DND-41 (cell line): ENCODE measurements at places on chromosomes 7 and 10.
A peak's percentile ranks its signal among the peaks of the same experiment; 100 is the strongest.

DNA sequence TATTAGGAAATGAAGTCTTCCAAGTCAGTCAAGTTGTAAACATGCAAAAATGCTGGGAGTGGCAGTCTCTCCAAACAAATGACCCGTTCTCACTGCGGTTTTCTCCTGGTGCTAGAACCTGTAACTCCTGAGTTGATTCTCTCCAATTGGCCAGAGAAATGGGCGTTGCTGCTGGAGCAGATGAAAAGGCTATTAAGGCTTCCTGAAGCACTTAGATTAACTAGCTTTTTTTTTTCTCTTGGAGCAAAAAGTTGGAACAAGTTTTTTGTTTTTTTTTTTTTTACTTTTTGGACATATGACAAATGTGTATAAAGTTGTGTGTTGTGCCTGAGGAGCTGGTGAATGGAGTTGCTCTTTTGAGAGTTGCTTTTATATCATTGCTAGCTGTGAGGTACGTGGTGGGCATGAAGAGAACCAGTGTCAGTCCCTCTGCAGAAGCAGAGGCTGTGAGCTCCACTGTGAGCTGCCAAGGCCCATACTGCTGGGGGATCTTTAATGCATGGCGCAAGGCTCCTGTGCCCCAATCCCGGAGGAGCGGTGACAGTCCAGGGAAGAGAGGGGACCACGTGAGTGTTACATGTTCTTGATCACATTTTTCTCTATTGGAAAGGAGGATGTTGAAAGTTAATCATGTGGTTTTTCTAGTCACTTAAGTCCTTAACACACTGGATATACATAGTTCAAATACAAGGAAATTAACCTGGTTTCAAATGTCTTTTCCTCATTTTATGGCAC is 393.6 kb upstream of the GALNT17 start:
- no peak for DNase-seq

GRCh38 chr10:131738396-131738735 is 162.4 kb upstream of the PPP2R2D start:
- DNase-seq, result no peak

- DNase-seq, result peak; percentile 11
These were observed 129.9 kb downstream of the CFAP58 start for GRCh38 chr10:104483582-104483981.

- DNase-seq, result peak; percentile 30
These were observed 561.2 kb upstream of the PHF14 start for GRCh38 chr7:10412422-10413019.

DNA sequence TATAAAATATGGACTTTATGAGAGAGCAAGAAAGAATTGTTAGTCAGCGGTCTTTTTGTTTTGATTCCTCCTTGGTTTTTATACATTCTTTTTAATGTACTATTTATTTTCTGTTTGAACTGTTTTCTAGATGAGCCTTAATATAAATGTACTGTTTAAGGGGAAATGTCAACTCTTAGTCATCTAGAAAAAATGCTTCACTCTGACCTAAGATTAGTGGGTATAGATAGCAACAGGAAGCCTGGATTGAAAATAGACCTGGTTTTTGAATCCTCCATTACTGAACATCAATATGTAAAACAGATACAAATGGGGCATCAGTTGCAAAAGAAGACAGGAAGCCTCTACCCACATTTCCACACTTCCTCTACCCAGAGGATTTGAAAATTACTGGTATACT is 87.8 kb downstream of the CHRM2 start:
- DNase-seq, result no peak

DNA sequence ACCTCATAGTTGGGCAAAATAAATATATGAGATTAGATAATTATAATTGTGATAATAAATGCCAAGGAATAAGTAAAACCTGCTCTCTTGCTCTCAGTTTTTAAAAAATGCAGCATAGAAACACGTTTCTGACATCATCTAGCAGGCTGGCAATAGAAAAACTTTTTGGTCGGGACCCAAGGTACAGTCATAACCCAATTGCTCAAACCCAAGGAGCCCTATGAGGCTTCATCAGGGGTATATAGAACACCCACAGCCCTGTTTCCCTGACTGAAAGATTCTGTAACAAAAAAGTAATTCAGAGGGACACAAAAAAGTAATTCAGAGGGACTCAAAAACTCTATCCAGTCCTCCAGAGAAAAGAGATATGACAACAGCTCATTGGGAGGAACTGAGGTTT is 3.8 kb downstream of the PDE1C start:
- no peak for DNase-seq

DNA sequence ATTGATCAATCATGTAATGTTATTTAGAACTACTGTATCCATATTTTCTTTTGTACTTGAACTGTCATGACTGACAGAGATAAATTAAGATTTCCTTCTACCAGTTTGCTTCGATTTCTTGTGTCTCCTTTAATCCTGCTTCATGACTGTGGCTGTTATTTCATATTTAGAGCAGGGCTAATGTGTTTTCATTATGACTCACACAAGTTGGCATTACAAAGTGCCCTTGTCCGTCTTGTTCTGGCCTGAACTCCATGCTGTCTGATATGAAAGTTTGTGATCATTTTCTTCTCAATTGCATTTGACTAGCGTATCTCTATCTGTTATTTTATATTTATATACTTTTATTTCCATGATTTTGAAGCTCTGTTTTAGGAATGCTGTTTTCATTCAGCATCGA is 344.1 kb upstream of the PRKCQ start:
- no peak for DNase-seq

DNA sequence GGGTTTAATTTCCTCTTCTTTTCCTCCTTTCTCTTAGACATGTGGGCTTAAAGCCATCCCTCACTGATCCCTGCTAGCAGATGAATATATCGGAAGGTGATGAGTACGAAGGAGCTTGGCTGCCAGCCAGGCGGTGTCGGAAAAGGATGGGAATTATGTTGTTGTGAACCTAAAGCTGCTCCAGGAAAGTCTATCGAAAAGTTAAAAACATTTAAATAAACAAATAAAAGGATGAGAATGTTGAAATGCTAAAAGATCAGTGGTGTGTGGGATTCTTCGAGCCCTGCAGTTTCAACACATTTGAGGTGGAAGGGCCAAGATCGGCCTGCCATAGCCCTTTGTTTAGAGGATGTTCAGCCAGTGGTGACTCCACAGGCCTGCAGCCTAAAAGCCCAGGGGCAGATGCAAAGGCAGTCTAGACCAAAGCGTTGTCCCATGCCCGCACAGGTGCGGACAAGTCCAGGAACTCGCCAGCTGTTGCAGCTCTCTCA is 107.9 kb downstream of the JCAD start:
- DNase-seq, result no peak

GRCh38 chr10:71984126-71984808 is 20.1 kb downstream of the CHST3 start:
- DNase-seq, result no peak

DNA sequence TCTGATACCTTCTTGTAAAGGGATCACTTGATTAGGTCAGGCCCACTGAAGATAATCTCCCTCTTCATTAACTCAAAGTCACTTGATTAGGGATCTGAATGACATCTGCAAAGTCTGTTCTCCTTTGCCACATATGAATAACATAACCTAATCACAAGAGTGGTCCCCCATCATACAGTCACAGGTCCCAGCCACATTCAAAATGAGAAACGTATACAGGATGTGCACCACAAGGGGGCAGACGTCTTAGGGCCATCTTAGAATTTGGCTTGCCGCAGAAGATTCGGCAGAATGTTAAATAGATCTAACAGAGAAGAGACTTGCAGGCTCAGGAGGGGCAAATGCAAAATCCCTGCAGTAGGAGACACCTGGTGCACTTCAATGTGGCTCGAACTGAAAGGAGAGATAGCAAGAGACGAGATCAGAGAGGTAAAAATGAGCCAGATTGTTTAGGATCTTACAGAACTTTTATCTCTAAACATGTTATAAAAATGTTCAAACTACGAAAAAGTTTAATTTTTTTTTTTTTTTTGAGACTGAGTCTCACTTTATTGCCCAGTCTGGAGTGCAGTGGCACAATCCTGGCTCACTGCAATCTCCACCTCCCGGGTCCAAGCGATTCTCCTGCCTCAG is 10.4 kb upstream of the SMC3 start:
- peak; percentile 58 for DNase-seq

- no peak for DNase-seq
These were observed 51.6 kb upstream of the SRRM3 start for GRCh38 chr7:76149847-76150691.

DNA sequence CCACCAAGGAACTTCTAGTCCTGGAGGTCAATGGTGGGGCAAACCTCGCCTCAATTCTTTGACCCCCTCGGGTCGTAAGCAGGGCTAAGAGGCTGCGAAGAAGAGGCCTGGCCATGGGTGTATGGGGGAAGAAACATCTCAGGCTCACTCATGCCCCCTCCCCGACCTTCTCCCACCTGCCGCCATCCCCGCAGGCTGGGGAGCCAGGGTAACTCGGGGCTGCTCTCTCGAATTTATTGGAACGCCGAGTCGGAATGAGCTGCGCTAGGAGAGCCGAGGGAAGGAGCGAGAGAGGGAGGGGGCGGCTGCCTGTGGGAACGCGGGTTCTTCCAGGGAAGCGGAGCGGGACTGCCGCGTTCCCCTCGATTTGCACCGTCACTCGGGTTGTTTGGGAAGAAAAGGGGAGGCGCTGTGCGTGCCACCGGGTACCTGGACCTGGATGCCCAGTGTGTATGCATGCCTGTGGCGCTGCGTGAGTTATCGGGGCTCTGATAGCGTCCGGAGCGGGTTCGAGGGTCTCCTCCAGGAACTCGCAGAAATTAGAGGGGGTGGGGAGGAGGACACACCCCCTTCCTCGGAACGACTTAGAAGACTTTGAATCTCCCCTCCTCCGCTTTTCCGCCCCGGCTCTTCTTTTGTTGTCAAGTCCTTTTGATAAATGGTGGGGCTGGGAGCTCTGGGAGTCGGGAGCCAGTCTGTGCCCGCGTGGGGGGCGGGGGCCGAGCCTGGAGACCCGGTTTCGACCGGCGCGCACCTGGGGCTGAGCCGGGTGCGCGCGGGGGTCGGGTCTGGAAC is 1.8 kb upstream of the ZNF503 start:
- DNase-seq, result no peak

- DNase-seq, result no peak
These were observed 181.7 kb upstream of the RHOBTB1 start for GRCh38 chr10:61125560-61126170.

GRCh38 chr10:124322191-124322980 is 96.3 kb downstream of the OAT start:
- no peak for DNase-seq

DNA sequence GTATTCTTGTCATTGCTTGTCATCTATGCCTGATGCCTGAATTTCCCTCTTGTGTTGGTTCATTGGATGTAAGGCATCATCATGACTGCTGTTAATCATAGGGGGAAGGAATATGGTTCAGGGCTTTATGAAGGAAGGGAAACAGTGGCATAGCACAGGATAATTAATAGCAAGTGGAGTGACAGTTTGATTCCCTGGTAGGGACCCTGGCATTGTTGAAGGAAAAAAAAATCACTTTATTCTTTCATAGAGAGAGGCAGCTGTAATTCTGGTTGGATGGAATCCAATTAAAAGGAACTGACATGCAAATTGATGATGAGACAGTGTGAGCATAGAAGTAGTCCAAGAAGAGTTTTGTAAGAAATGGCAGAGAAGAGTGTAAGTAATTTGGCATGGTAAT is 121.4 kb downstream of the AUTS2 start:
- no peak for DNase-seq

DNA sequence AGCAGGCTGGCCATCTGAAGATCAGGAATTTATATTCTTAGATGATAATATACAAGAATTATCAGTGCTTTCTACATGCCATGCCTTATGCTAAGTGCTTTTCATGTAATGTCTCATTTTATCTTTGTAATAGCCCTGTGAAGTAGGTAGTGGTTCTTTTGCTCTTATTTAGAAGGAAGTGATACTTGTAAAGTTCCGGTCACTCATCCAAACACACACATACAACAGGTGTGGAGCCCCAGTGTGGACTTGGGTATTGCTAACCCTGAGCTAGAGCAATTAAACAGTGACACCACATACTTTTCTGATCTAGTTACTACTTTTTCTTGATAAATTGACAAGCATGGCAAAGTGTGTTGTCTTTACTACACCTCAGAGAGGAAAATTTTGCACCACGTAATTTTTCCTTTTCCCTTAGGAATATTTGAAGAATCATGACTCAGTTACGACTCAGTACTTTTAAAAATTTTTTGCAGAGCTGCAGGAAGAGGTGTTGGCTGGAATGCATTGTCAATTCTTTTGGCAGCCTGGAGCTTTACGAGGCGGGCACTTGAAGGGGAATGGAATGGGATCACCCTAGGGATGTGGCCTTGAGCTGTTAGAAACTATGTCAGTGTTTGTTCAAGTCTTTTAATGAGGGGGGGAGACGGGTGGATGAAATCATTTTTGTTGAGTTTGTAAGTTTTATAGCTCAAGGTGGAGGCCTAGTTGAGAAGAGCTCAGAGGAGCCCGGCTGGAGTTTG is 212.5 kb upstream of the CELF2 start:
- no peak for DNase-seq

GRCh38 chr10:114432566-114433093 is 28.3 kb upstream of the AFAP1L2 start:
- no peak for DNase-seq

DNA sequence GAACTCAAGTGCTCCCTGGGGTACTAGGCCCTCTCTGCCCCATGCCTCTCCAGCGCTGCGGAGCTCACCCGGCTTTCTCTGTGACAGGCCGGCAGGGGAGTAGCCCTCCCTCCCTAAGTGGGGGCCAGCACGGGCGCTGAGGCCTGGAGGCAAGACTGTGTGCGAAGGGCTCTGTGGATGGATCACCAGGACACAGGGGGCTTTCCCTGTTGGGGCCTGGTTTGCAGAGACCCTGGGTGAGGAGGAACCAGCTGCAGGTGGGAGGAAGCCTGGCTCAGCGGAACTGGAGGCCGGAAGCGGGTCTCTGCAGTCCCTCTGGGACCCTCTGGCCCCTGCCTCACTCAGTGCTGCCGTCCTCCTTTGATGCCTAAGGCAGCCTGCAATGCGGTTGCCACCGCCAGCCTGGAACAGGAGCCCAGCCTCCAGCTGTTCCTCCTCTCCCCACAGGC is 106.0 kb downstream of the CYTH3 start:
- no peak for DNase-seq

- no peak for DNase-seq
These were observed 23.2 kb downstream of the STMP1 start for GRCh38 chr7:135685306-135686084.

- no peak for DNase-seq
These were observed 3.2 kb downstream of the INSIG1 start for GRCh38 chr7:155300641-155301452.

GRCh38 chr7:98518159-98518947 is 98.7 kb upstream of the NPTX2 start:
- DNase-seq, result no peak

- DNase-seq, result no peak
These were observed 49.7 kb downstream of the INPP5F start for GRCh38 chr10:119775529-119775928.

DNA sequence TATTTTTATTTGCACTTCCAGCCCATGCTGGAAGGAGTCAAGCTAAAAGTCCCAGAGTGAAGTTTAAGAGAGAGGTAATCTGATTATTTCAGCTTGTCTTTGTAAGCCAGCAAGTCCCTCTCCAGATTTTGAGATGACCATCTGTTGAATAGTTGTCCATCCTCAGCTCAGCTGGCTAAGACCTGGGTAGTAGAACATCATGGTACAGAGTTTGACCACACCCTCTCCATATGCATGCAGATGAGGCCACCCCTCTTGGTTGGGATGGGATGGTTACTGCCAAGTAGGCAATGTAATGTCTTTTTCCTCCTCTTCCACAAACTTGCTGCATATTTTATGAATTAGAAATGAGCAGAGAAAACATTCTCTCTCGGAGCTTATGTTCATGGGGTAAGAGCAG is 639.8 kb downstream of the SORCS3 start:
- DNase-seq, result no peak

- DNase-seq, result no peak
These were observed 142.2 kb downstream of the TWIST1 start for GRCh38 chr7:18975276-18975675.

GRCh38 chr7:119132436-119132835 is 907.9 kb downstream of the ANKRD7 start:
- DNase-seq, result no peak
